ENCODE measurements at places on chromosomes 6 and 20.

GRCh38 chr20:2101057-2101864 lies at the start of gene STK35:
TSS of gene STK35 (plus strand) at chr20:2101827. CDS start at chr20:2101882, 55 bp downstream.
- no peak for DNase-seq

- no peak for DNase-seq
These were observed 24.1 kb upstream of the MYLIP start for GRCh38 chr6:16104624-16105433.

DNA sequence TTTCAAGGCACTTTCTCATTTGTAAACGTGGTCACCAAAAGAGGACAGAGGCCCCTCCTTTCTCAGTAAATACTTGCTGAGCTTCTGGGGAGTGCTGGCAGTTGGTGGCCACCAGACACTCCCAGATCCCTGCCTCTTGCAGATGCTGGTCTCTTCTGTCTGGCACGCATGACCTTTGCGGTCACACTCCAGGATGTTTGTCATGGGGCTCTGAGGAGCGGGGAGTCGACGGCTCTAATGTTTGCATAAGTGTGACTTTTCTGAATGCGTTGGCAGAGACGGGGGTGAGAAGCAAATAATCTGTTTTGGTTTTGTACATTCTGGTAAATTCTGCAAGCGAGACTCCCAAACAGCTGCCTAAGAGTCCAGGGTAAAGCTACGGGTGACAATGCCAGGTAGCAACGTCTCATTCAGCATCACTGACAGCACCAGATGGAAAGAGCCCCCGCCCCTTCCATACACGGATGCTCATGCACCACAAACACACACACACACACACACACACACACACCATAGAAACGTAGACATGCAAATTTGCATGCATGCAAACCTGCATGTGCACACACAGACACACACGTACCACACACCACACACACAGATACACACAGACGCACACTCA lies 101.1 kb downstream of the YTHDF1 start:
- no peak for DNase-seq

GRCh38 chr20:46093531-46093930 lies 3.8 kb upstream of the NCOA5 start:
- no peak for DNase-seq

DNA sequence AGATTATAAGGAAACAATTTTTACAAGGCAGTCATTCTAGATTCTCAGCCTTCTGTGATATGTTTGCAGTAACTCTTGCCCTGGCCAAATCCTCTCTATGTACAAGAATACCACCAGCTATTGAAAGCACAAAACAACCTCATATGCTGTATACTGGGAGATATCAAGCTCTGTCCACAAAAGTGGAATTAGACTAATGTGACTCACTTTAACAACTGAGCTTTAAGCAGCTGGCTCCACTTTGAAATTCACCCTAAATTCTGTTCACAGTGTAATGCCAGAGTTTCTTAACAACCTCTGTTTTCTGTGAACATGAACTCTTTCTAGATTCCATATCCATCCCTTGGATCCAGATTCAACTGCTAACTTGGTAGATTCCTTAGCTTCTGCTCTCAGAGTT lies 47.6 kb downstream of the CHD6 start:
- DNase-seq, result no peak

- no peak for DNase-seq
These were observed 211.9 kb upstream of the FUT9 start for GRCh38 chr6:95803889-95804288.

DNA sequence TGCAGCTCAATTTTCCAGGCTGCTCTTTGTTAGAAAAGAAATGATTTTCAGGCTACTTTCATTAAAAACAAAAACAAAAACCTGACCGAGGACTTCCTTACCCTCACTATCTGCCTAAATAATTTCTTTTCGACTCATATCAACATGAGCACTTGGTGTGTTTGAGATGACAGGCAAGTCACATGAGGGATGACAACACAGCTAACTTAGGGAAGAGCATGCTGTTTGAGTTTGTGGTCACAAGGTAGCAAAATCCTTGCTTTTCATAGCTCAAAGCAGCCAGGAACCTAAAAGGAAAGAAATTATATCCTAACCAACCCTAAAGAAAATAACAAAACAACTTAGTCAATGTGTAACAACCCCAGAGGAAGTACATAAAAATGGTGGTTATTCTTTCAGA lies 459.5 kb downstream of the KIF16B start:
- DNase-seq, result no peak

- DNase-seq, result no peak
These were observed 118.4 kb upstream of the AKIRIN2 start for GRCh38 chr6:87820343-87820984.

GRCh38 chr6:22306741-22307466 lies 10.1 kb upstream of the PRL start:
- DNase-seq, result no peak

- DNase-seq, result no peak
These were observed 5.2 kb downstream of the SLC2A4RG start for GRCh38 chr20:63744574-63745423.

GRCh38 chr20:23047738-23048214 lies 1.7 kb downstream of the THBD start:
- DNase-seq, result no peak

- DNase-seq, result no peak
These were observed 1.6 kb downstream of the SRPK1 start for GRCh38 chr6:35919085-35919826.

- DNase-seq, result peak; percentile 35
These were observed 1.4 kb downstream of the ELOVL5 start for GRCh38 chr6:53347250-53347920.

GRCh38 chr6:17469006-17469832 lies 75.8 kb downstream of the CAP2 start:
- DNase-seq, result no peak

DNA sequence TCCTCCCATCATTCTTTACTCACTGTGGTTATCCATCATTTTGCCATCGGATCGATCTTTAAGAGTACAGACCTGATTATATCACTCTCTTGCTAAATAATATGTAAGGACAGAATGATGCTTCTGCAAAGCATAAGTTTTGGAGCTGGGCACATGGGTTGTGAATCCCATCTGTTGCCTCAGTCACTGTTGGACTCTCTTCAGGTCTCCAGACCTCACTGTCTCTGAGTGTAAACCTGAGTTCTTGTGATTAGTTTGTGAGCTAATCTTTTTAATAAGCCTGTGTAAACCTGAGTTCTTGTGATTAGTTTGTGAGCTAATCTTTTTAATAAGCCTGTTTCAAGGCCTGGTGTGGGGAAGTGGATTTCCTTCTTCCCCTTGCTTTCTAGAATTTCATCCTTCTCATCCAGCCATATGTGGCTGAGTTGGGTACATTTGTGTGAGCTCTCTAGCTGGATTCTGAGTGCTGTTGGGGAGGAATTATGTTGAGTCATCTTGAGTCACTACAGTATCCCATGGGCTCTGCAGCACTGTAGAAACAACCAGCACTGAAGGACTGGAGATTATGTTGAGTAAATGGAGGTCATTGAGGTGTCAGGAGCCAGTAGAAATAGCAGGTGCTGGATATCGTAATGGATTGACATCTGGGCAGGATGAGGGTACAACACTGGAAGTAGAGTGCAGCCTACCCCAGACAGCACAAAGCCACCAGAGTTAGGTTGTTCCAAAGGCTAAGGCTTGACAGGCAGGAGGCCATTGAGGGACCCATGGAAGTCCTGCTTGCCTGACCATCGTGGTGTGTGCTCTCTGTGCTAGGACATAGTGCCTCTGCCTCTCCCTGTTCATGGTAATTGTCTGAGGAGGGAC lies 52.4 kb downstream of the SCAND1 start:
- DNase-seq, result no peak

DNA sequence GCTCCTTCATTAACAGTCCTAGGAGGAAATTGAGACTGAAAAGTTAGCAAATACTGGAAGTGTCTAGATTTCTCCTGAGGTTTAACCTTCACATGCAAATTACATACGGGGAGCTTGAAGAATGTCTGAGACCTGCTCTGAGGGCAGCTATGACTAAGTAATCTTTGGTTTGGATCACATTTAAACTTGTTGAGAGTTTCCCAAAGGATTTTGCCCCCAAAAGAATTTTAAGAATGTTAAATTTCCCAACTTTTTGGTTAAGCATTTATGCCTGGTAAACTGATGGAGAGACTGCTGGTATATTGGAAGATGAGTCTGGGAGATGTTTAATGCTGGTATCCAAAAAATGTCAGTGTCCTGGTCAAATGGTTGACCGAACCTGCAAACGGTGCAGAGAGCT lies 97.0 kb downstream of the RREB1 start:
- no peak for DNase-seq

DNA sequence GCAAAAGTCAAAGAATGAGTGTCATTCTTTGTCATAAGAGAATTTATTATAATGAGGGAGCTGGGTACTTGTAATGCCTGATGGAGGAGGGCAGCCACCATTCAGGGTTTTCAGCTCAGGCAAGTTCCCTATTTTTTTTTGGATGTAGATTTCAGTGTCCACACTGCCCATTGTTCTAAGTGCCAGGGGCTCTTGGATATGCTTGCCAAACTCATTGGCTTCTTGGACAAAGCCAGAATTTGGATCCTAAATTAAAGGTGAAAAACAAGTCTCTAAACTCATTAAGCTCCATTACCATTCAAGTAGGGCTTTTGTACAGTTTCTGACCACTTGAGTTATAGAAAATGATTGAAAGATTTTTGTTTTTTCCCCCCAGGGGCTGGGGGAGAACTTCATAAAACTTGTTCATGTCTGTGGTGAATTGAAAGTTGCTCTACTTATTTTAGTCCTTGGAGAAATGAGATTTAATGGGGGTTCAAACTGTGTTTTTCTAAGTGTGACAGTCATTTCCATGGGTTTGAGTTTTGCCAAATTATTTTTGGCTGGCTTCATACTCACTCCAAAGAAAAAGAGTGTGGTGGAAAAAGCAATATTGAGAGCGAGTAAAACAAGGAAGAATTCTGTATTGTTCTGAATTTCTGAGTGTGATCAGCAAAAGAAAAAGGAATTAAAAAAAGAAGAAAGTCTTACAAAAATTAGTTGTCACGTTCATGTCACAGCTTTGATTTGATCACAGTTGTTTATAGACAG lies 46.0 kb downstream of the TIAM2 start:
- no peak for DNase-seq

- DNase-seq, result no peak
These were observed 8.0 kb downstream of the TNFAIP3 start for GRCh38 chr6:137875058-137875520.

- peak; percentile 35 for DNase-seq
These were observed 505.1 kb upstream of the NRSN1 start for GRCh38 chr6:23620911-23621401.

DNA sequence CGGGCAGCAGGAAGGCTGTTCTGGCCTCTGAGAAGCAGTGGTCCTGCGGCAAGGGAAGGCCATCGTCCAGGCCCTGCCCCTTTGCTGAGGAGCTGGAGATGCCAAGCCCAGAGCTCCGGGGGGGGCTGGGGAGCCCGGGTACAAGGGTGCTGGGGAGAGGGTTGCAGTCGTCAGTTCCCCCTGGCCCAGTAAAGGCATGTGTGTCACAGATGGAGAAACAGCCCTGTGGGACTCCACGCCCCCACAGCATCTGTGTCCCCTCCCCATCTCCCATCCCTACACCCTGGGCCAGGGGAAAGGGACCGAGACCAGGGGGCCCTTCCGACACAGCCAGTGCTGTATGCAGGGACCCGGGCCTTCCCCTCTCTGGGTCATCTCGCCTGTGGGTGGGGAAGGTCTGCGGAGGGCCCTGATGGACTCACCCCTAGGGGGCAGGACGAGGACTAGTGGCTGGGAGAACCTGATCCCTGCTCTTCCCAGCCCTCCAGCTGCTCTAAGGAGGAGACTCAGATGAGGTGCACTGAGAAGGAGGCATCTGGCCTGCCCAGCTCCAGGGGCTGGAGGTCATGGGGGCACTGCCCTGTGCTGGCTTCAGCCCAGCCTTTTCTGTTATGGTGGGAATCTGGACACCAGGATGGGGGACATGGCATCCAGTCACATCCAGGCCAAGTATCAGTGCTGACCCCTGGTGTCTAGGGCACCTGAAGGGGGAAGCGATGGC lies 609 bp downstream of the MYL9 start:
- DNase-seq, result no peak

GRCh38 chr6:5378331-5378730 lies 117.0 kb downstream of the FARS2 start:
- DNase-seq, result no peak

- no peak for DNase-seq
These were observed 67.1 kb upstream of the NOTCH4 start for GRCh38 chr6:32290886-32291450.

DNA sequence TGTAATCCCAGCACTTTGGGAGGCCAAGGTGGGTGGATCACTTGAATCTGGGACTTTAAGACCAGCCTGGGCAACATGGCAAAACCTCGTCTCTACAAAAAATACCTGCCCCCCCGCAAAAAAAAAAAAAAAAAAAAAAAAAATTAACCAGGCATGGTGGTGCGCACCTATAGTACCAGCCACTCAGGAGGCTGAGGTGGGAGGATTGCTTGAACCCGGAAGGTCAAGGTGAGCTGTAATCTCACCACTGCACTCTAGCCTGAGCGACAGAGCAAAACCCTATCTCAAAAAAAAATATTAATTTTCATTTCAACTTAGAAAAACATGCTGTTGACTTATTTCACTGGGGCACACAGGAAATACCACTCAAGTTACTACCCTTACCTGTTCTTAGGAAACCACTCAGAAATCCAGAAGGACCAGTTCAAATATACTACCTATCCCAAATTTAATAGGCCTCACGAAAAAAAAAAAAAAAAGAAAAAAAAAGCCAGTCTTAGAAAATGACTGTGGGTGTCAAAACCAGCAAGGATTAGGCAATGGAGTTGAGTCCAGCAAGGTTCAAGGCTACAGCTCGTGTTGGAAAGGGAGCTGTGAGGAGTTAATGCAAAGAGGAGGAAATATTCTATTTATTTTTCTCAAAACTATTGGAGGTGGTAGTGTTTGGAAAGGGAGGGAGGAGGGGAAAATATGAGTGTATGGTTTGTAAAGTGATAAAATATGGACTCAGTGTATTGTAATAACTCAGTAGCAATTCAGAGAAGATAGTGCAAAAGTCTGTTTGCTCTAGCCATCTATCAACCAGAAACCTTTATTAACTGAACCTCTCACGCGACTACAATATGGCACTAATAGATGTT lies 33.9 kb upstream of the PIM1 start:
- no peak for DNase-seq

- no peak for DNase-seq
These were observed 56.4 kb upstream of the DUSP22 start for GRCh38 chr6:235763-236360.

DNA sequence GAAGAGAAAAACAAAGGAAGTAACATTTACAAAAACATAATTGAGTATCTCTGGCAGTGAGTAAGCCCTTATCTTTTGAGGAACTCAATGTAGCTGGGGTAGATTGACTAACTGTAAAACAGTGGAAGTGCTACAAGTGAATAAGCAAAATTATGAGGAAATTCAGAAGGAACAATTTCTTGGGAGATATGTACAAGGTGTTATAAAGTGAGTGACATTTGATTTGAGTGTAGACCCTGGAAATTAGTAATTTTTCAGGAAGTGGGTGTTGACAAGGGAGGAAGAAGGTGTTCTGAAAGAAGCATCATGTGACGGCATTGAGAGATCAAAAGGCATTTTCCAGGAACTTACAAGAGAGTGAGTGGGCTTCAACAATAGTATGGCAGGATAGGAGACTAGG lies 22.2 kb downstream of the XRN2 start:
- no peak for DNase-seq

All from left kidney (tissue), 8 donors.